ENCODE measurements at places on chromosomes 16 and 17. TPM values are rescaled to one million over a fixed set of nuclear protein-coding genes. Genes with fewer than 3 reads are reported as not detected.

CES1 gene
- 27.5 TPM for total RNA-seq

C17orf78 gene
- not detected for total RNA-seq

CLEC3A gene
- 0.23 TPM for total RNA-seq

EPOP gene
- 19.9 TPM for total RNA-seq

CSH2 gene
- not detected for total RNA-seq

- H3K27me3 ChIP-seq, result no peaks in the 10 kb centered on the region
- no peak for DNase-seq
- no peaks in the 10 kb centered on the region for H3K4me1 ChIP-seq
- H3K27ac ChIP-seq, result no peak overlapping the region
These were observed 140.6 kb downstream of the VPS53 start for GRCh38 chr17:574061-574460.

GRCh38 chr16:87707714-87708580 is 57.8 kb downstream of the KLHDC4 start:
- DNase-seq, result no peak
- H3K4me3 ChIP-seq, result no peak overlapping the region
- H3K27me3 ChIP-seq, result no peaks in the 10 kb centered on the region
- no peaks in the 10 kb centered on the region for H3K36me3 ChIP-seq
- no peak overlapping the region for H3K27ac ChIP-seq

- no peaks in the 10 kb centered on the region for H3K36me3 ChIP-seq
- H3K27ac ChIP-seq, result no peak overlapping the region
- H3K4me3 ChIP-seq, result no peak overlapping the region
- H3K4me1 ChIP-seq, result no peaks in the 10 kb centered on the region
- H3K27me3 ChIP-seq, result peaks cover 9% of the 10 kb centered on the region
These were observed 163.3 kb downstream of the XYLT1 start for GRCh38 chr16:17307504-17307903.

GRCh38 chr17:16191604-16192003 is 23.7 kb downstream of the NCOR1 start:
- H3K4me1 ChIP-seq, result no peaks in the 10 kb centered on the region
- H3K27ac ChIP-seq, result no peak overlapping the region
- H3K36me3 ChIP-seq, result peaks cover 4% of the 10 kb centered on the region
- H3K4me3 ChIP-seq, result no peak overlapping the region
- no peak for DNase-seq

DNA sequence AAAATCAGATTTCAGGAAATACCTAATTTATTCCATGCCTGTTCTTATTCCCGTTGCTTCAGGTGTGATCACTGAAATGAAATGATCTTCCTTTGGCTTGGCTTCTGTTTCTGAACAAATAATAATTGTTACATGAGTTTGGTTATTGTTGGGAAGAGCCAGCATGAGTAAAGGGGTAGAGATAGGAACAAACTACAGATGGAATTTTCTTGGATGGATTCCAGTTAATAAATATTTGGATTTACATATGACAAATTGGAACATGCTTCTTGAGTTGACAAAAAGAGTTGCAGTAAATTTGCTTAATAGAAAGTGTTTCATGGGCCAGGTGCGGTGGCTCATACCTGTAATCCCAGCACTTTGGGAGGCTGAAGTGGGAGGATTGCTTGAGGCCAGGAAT is 28.2 kb downstream of the TAC4 start:
- H3K36me3 ChIP-seq, result peaks cover 26% of the 10 kb centered on the region
- no peak overlapping the region for H3K4me3 ChIP-seq
- no peak for DNase-seq
- H3K27ac ChIP-seq, result no peak overlapping the region
- H3K4me1 ChIP-seq, result no peaks in the 10 kb centered on the region

- H3K27me3 ChIP-seq, result peaks cover 16% of the 10 kb centered on the region
- no peak overlapping the region for H3K4me3 ChIP-seq
- H3K27ac ChIP-seq, result no peak overlapping the region
- DNase-seq, result no peak
These were observed 4.2 kb downstream of the CD300LB start for GRCh38 chr17:74527081-74527480.

GRCh38 chr16:70576431-70577255 is 53.0 kb downstream of the SF3B3 start:
- peaks cover 21% of the 10 kb centered on the region for H3K4me1 ChIP-seq
- no peak overlapping the region for H3K4me3 ChIP-seq
- H3K27me3 ChIP-seq, result no peaks in the 10 kb centered on the region
- H3K36me3 ChIP-seq, result peaks cover 11% of the 10 kb centered on the region
- peak overlapping the region; percentile 54 for H3K27ac ChIP-seq
- no peak for DNase-seq

- H3K4me3 ChIP-seq, result no peak overlapping the region
- H3K36me3 ChIP-seq, result no peaks in the 10 kb centered on the region
- peaks cover 9% of the 10 kb centered on the region for H3K4me1 ChIP-seq
- H3K27ac ChIP-seq, result no peak overlapping the region
These were observed 25.2 kb downstream of the TK2 start for GRCh38 chr16:66524601-66525164.

GRCh38 chr16:68770671-68771070 is 33.6 kb downstream of the CDH1 start:
- H3K36me3 ChIP-seq, result no peaks in the 10 kb centered on the region
- no peak for DNase-seq
- H3K27ac ChIP-seq, result no peak overlapping the region
- no peaks in the 10 kb centered on the region for H3K27me3 ChIP-seq

DNA sequence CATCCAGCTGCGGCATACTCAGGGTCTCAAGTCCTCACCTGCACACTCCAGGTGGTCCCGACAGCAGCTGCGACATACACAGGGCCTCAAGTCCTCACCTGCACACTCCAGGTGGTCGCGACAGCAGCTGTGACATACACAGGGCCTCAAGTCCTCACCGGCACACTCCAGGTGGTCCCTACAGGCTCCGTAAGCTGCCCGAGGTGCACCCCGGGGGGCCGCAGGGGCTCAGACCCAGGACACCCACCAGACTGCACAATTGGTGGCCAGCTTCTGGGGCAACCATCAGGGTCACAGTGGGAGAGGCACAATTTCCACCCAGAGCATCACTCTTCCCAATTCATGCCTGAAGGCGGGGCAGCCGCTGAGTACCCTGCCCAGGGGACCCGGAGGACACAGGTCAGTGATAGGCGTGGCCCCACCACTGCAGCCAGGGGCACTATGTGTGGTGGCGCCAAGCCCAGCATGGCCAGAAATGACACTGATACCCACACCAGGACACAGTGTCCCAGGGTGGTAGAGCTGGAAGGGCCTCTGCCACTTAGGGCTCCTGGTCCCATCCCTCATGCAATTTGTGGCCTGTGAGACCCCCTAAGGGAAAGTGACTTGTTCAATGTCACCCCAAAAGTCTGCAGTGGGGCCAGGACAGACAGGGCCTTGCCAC is 57.5 kb upstream of the ZNF469 start:
- no peak for DNase-seq
- no peaks in the 10 kb centered on the region for H3K4me1 ChIP-seq
- no peak overlapping the region for H3K27ac ChIP-seq
- no peaks in the 10 kb centered on the region for H3K36me3 ChIP-seq
- H3K27me3 ChIP-seq, result no peaks in the 10 kb centered on the region

DNA sequence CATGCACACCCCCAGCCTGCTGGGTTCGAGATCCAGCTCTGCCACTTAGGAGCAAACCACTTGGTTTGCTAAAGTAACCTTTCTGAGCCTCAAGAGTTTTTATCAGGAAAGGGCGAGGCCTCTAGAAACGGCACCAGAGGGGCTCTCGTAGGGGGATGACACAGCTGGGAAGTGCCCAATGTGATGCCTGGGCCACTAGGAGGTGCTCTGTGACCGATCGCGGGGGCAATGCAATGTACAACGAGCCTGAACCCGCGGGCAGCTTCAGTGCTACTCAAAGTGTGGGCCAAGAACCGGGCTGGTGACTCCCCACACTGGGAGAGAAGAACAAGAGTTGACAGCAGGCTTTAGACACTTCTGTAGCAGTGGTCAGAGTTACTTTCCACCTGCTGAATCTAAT is 9.4 kb downstream of the C16orf89 start:
- no peak for DNase-seq
- no peaks in the 10 kb centered on the region for H3K27me3 ChIP-seq
- H3K4me1 ChIP-seq, result no peaks in the 10 kb centered on the region
- no peak overlapping the region for H3K4me3 ChIP-seq
- H3K36me3 ChIP-seq, result no peaks in the 10 kb centered on the region
- H3K27ac ChIP-seq, result no peak overlapping the region

DNA sequence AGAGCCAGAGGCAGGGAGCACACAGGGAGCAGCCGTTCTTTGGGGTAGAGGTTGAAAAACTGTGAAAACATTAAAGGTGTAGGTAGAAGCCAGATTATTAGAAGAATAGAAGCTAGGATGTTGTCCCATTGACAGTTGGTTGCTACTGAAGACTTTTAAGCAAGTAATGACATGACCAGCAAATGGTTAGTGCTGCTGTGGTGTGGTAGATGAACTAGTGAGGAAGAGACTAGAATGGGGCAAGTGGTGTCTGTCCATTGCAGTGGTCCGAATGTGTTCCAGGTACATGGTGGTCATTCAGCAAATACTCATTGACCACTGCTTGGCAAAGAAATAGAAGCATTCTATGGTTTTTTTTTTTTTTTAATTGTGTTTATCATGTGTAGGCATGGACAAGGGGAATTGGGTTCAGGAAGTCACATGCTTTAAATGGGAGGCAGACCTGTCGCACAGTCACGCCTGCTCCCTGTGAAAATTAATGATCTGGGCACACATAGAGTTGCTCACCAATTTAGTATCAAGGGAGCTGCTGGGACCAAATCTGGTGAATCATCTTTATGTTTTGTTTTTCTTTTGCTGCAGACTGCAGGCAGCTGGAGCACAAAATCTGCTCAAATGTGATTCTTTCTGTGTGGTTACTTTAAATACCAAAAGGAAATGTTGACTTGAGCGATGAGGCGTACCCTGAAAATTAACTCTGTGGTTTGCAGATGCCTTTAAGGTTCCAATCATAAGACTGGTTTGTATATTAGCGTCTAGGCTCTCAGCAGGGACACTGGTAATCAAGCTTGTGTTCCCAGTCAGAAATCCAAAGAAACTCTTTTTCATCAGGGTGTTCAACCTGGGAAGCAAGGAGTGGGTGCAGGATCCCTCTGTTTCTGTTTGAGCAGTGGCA is 30.7 kb downstream of the YPEL2 start:
- H3K27me3 ChIP-seq, result no peaks in the 10 kb centered on the region
- no peaks in the 10 kb centered on the region for H3K36me3 ChIP-seq
- no peak overlapping the region for H3K4me3 ChIP-seq
- no peak overlapping the region for H3K27ac ChIP-seq
- DNase-seq, result no peak

- DNase-seq, result no peak
These were observed 129.6 kb downstream of the SPACA3 start for GRCh38 chr17:33121272-33121671.

- no peaks in the 10 kb centered on the region for H3K27me3 ChIP-seq
- no peaks in the 10 kb centered on the region for H3K36me3 ChIP-seq
- H3K4me1 ChIP-seq, result no peaks in the 10 kb centered on the region
- no peak for DNase-seq
These were observed 29.4 kb downstream of the MSI2 start for GRCh38 chr17:57285701-57286100.

DNA sequence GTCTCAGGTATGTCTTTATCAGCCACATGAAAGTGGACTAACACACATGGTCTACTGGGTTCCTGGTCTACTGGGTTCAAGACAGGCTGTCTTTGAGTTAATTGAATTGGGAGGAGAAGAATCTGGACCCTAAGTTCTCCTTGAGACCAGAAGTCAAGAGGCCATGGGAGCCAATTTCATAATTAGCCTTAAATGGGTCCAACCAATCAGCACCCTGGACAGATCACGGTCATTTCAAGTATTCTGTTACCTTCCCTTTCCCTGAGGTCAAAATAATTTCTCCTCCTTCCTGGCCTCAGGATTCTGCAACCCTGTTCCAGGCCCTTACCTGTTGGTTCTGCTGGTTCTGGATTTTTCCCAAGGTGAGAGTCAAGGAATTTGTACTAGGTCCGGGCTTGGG is 23.8 kb downstream of the OSBPL7 start:
- no peak for DNase-seq
- H3K4me1 ChIP-seq, result no peaks in the 10 kb centered on the region
- H3K27ac ChIP-seq, result no peak overlapping the region
- peaks cover 9% of the 10 kb centered on the region for H3K27me3 ChIP-seq

DNA sequence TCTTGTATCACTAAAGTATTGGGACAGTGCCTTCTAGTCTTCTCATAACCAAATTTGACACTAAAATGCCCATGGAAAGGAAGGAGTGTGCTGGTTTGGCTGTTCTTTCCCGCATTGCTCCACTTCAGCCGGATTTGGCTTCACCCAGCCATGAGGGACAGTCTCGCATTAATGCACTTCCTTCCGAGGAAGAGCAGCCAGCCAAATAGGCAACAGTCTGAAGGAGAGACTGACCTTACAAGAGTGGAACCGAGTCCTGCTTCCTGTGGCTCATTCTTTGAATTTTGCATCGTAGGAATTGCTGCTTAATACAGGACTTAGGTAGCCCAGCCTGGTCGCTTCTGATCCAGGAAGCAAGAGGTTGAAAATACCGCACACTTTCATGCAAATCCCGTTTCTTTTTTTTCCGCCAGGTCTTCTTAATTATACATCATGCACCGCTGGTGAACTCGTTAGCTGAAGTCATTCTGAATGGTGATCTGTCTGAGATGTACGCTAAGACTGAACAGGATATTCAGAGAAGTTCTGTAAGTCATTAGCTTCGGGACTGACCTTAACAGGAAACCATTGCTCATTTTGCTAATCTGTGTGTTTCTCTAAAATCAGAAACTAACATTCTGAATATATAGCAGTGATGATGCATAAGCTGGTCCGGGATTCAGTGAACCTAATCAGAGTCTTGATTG is 38.2 kb downstream of the CLEC16A start:
- H3K4me1 ChIP-seq, result no peaks in the 10 kb centered on the region
- no peaks in the 10 kb centered on the region for H3K27me3 ChIP-seq
- no peak for DNase-seq
- H3K27ac ChIP-seq, result no peak overlapping the region

- DNase-seq, result no peak
- H3K4me1 ChIP-seq, result no peaks in the 10 kb centered on the region
- no peak overlapping the region for H3K4me3 ChIP-seq
These were observed 3.9 kb upstream of the TMEM235 start for GRCh38 chr17:78227455-78227916.

All from Panc1 (cell line).